ENCODE measurements at places on chromosomes 16 and 17. TPM values are rescaled to one million over a fixed set of nuclear protein-coding genes. Genes with fewer than 3 reads are reported as not detected.

SGCA gene
- not detected for total RNA-seq

DPEP3 gene
- total RNA-seq = 0.13 TPM

RPL27 gene
- total RNA-seq = 910 TPM

PRDM7 gene
- not detected for total RNA-seq

MLKL gene
- 9.6 TPM for total RNA-seq

GUCY2D gene
- not detected for total RNA-seq

DNA sequence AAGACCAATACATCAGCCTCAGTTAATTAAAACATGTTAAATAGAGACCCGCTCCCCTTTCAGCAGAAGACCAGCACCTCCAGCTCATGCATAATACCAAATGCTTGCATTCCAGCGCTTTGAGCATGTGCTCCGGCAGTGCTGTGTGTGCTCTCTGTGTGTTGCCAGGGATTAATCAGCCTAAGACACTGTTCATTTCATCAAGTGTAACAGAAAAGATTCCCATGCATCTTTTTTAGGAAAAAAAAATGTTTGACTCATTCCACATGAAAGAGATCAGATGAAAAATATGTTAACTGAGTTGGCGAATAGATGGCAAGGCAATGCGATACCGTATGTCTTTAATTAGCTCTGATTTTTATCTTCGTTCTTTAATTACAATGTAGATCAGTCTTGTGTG, 187.6 kb downstream of the RPTOR start:
- DNase-seq = no peak

GRCh38 chr17:49525831-49526741, 31.0 kb downstream of the NGFR start:
- no peak for DNase-seq

GRCh38 chr16:78390092-78390491, 290.6 kb downstream of the WWOX start:
- no peak for DNase-seq

GRCh38 chr16:71769222-71769621, 39.4 kb downstream of the AP1G1 start:
- DNase-seq = no peak

All from dermis microvascular lymphatic vessel endothelial cell (primary cell).